ENCODE measurements at places on chromosomes 4 and X.

DNA sequence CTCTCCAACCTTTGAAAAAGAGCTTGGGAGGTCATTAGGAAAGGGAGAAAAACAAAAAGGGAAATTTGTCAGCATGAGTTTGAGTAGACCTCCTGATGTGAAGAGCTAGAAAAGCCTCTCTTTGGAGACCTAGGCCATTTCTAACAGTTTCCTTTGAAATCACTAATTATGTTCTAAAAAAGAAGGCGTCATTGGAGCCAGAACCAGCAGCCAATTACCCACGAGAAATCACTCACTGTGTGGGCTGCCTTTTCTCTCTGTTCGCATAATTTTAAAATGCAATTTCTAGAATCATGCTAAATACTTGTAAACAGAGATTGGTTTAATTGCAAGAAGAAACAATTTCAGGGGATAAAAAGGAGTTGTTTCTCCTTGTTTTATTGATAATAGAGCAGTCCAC is 246.3 kb upstream of the GATB start:
- DNase-seq = no peak

- DNase-seq = no peak
Measured at GRCh38 chr4:25160714-25161592, 704 bp upstream of the SEPSECS start.

- DNase-seq = no peak
Measured at GRCh38 chrX:68571292-68571609, 72.4 kb downstream of the YIPF6 start.

- no peak for DNase-seq
Measured at GRCh38 chrX:148135738-148136137, 154.6 kb downstream of the FMR1NB start.

- no peak for DNase-seq
Measured at GRCh38 chrX:69139516-69139915, 25.7 kb downstream of the PJA1 start.

DNA sequence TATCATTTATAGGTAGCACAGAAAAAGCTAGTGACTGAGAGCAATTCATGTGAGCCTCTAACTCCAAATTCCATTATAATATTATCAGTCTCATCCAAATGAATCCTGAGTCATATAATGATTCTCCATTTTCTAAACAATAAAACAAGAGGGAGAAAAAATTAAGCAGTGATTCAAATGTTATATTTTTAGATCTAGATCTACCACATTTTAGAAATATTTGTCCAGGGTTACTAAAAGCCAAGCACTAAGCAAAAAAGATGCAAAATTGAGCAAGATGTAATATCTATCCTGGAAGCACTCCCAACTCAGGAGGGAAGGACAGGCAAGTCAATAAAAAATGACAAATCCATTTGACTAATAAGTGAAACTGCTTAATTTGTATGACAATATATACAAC is 172.8 kb downstream of the FBXW7 start:
- DNase-seq = no peak

- no peak for DNase-seq
Measured at GRCh38 chr4:106681381-106681921, 312.9 kb upstream of the GIMD1 start.

GRCh38 chr4:165308166-165308565 is 19.3 kb upstream of the MSMO1 start:
- no peak for DNase-seq

- no peak for DNase-seq
Measured at GRCh38 chr4:88177983-88178625, 19.7 kb upstream of the ABCG2 start.

GRCh38 chr4:103449296-103450023 is 251.3 kb upstream of the CENPE start:
- DNase-seq = no peak

GRCh38 chrX:68428431-68428830 is 4.9 kb downstream of the OPHN1 start:
- DNase-seq = peak; percentile 34

GRCh38 chrX:136021160-136021559 is 35.9 kb downstream of the SLC9A6 start:
- no peak for DNase-seq

DNA sequence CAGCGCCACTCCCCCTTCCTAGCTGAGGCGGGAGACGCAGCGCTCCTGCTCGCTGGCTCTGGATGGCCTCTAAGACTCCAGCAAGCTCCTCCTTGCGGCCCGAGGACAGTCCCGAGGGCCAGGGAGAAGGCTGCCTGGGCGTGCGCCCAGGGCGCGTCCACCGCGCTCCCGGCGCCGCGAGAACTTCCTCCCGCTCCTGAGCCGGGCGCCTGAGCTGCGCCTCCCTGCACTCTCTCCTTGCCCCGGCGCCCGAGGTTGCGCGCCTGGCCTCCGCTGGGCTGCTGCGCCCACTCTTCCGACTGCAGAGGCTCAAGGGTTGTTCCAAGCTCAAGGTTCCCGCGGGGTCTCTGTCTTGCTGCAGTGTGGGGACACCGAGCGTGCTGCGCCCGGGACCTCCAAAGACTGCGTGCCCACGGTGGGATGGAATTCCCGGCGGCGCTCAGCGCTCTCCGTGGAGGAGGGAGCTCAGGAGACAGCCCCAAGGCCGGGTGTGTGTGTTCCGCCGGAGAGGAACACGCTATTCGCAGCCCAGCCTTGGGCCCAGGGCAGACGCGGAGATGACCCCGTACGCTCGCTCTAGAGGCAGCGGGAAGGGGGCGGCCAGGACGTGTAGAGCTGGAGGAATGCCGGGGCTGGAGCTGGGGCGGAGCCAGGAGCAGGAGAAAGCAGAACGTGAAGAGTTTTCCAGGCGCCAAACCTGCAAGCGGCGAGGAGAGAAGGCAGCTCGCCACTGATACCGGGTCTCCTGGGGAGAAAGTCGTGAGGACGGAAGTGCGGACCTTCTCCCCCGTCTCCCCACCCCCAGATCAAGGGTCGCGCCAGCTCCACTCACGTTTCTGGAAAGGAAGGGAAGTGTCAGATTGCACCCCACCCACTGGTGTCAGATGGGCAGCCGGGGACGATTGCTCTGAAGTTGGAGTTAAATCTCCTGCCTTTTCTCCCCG is at the start of gene ARHGAP6:
TSS of gene ARHGAP6 (minus strand) at position 753 of the 944 bp plus-strand sequence. CDS start 1,092 bp downstream, outside the sequence.
- DNase-seq = peak; percentile 7

DNA sequence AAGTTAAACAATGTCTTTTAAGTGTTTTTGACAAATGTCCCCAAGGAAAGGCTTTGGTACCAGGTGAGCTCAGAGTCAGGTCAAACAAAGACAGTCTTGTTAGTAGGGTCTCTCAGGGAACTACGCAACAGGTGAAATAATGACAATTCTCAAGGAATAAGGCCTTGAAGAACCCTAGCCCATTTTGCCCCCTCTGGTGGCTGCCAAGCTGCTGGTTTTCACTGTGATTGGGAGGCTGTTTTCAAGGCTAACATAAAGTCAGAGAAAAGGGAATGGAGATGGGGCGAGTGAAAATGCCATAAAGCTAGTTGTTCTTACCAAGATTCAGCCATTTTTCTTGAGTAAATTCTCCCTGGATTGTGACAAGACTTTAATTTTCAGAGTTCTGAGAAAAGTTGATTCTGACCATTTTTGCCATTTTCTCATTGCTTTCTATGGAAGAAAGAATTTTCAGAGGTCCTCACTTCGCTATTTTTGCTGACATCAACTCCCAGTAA is 58.7 kb downstream of the RWDD4 start:
- no peak for DNase-seq

GRCh38 chr4:30763321-30763727 is 43.2 kb downstream of the PCDH7 start:
- DNase-seq = no peak

DNA sequence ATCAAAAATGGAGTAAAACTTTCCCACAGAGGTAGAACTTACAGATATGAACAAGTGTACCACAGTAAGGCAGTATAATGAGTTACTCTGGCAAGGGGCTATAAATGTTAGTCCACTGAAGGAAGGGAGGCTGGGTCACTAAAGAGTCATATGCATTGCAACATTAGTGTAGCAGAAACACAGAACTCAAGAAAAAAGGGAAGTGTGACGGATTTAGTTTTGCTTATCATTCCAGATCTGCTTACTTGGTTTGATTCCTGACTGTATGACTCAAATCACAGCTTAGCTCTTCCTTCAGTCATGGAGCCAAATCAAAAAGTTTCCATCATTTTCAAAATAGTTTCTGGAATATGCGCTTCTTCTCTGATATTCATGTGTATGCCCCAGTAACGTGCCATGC is 148.7 kb downstream of the FSTL5 start:
- DNase-seq = no peak

GRCh38 chr4:61522312-61522711 is 322.2 kb downstream of the ADGRL3 start:
- DNase-seq = no peak

GRCh38 chrX:23436875-23437274 is 102.2 kb downstream of the PTCHD1 start:
- DNase-seq = no peak

DNA sequence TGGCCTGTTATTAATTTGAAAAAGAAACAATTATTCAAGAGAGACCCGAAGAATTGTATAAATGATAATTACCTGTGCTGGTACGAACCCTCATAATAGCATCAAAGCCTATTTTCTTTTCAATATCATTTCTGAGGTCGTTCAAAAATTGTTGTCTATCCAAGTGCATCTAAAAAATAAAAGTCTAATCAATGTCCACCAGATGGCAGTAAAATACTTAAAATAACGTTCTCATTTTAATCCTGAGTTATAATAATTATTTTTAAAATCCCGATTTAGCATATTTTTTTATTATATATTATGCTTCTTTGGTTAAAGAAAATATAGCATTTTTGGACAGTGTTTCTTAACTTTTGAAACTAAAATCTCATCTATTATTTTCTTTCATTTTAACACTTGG is 55.7 kb downstream of the METTL14 start:
- peak; percentile 24 for DNase-seq

DNA sequence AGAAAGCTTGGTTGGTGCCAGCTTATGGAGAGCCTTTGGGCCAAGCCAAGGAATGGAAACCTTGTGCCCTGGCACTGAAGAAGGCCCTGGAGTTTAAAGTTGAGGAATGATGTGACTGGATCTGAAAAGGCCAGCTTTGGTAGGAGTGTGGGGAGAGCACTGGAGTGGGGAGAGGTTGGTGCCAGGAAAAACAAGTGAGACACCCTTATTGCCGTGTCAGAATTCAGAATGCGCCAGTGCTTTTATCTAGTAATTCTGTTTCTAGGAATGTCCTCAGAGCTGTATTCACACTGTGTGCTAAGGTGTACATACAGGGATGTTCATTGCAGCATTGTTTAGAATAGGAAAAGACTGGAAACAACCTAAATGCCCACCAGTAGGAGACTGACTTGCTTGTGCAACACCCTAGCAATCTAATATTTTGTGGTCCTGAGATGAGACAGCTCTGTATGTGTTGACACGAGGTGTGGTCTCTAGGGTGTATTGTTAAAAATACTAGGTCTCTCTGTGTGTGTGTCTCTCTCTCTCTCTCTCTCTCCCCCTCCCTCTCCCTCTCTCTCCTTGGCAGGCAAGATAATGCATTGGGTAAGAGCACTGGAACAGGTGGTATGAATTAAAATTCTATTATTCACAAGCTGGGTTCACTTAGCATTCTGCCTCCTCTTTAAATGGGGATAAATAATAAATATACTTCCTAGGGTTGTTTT is 107.8 kb downstream of the GATB start:
- no peak for DNase-seq

GRCh38 chr4:972651-973424 is 531 bp downstream of the DGKQ start:
- DNase-seq = no peak

Data from SW 1271 (cell line).